ENCODE measurements at places on chromosomes 6 and 20.
A peak's percentile ranks its signal among the peaks of the same experiment; 100 is the strongest.

GRCh38 chr6:36028877-36029324 is 1.3 kb downstream of the MAPK14 start:
- DNase-seq, result peak; percentile 28

GRCh38 chr20:49360242-49360968 is 82.5 kb upstream of the ZNFX1 start:
- no peak for DNase-seq

- no peak for DNase-seq
Observed at GRCh38 chr6:132604635-132605152, 15.2 kb upstream of the TAAR5 start.

DNA sequence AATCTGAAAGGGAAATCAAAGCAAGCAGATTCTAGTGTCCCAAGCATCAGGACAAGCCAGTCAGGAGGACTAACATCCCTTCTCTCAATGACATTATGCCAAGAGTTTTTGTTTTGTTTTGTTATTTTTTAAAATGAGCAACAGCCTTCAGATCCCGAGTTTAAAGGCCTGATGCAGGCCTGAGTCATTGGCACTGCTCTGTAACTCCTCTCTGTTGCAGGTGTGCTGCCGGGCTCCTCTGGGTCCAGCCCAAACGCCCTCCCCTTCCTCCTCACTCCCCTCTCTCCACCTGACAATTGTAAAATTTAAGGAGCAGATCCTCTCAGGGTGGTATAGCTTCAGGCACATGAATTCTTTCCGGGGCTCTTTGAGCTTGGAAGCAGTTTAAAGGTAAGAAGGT is 502.0 kb downstream of the BMP2 start:
- DNase-seq, result no peak

GRCh38 chr6:135731116-135731515 is 120.4 kb upstream of the PDE7B start:
- DNase-seq, result no peak
